GM13976 (cell line): ENCODE measurements at places on chromosomes 5 and 9.

- DNase-seq = no peak
Observed at GRCh38 chr5:177526191-177526590, 9.4 kb upstream of the DDX41 start.

- no peak for DNase-seq
Observed at GRCh38 chr5:111635916-111636570, 121.0 kb downstream of the NREP start.

GRCh38 chr5:14410068-14410393, 171.6 kb upstream of the OTULINL start:
- DNase-seq = no peak

- no peak for DNase-seq
Observed at GRCh38 chr5:16776611-16777251, 159.4 kb downstream of the MYO10 start.

DNA sequence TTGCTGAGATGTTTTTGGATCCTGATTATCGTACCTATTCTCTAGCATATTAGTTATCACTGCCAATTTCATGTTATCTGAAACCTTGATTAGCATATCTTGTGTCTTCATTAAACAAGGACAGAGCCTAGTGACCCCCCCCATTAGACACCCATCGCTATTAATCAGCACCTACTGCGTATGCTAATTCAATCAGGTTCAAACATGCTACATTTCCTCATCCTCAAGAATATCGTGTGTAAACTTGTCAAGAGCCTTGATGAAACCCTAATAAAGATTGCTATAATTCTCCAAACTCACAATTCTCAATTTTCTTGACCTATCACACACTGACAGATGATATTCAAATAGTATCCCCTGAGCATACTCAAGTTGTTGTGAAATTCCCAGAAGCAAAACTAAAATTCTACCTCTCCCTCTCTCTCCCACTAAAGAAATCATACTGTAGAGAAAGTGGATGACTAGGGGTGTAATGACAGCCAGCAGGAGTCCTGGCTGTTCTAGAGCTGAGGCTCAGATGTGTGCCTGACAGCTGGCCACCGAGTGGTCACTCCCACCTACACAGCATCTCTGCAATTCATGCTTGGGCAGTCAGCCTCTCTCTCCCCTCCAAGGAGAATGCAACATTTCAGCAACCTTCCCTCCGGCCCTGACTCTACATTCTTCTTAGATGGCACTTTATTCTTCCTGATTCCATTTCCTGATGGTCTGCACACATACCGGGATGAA, 9.2 kb upstream of the ZNF354A start:
- DNase-seq = no peak

DNA sequence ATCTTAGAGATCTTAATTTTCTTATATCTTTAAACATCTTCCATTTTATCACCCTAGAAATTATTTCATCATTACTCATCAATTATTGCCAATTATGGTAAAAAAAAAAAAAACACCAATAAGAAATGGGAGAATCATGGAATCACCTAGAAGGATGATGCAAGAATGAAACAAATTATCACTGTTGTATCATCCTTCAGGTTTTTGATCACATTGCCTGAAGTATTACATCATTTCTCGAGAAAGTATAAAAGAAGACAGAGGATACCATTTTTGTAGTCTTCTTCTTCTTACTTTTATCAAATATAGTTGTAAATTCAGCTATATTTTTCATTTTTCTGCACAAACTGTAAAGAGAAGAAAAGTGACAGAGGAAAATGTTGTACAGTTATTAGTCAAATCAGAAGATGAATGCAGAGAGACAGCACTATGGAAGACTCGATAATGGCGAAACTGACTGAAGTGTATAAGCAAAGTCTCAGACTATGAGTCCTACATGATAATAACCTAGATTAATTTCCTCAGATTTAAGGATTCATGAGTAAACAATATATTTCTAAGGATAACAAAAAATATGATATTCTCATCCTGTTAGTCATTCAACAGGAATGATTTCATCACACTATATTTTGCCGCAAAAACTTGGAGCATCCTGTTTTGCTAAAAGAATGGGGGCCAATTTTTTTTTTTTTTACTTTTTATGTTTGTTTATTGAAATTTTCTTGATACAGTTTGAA, 5.9 kb upstream of the STC2 start:
- DNase-seq = no peak

- DNase-seq = no peak
Observed at GRCh38 chr5:16901021-16901644, 35.0 kb downstream of the MYO10 start.

DNA sequence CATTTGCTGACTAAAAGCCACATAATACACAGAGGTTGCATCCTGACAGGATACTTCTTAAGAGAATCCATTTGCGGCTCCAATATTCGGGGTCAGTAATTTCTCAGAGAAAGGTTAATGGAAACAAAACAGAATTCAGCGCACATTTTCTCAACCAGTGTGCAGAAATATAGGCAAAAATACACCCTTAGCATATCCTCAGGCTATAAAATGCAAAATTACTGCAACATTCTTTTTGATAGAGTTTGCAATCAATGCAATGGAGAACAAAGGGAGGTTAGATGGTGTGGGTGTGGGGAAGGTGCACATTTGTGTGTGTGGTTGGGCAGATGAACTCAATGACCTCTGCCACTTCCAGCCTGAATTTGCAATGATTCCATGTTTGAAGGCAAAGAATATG, 35.4 kb upstream of the ACO1 start:
- no peak for DNase-seq

DNA sequence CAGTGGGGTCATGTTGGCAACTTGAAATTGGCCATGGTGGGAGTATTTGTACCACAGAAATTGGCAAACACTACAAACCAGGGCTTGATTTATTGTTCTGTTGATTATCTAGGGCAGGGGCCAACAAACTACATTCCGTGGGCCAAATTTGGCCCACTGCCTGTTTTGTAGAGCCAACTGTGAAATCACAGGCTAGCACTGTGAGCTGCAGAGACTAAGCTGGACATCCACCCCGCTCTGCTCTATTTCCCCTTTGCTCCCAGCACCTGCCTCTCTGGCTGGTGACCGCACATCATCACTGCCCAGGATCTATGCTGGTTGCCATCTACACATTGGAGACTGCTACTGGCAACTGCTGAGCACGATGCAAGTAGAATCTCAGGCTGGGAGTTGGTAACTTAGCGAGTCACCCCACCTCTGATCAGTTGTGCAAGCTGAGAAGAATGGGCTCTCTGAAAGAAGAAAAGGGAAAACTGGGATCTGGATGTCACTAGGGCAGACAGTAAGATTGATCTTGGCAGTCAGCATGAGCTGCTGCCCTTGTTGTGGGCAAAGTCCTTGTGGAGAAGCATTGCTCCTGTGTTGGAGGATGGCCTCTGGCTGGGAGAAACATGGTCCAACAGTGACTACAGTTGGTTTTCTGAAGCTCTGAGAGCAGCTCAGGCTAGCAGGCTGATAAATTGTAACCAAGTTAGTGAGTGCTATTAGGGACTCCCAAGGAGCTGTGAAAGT, 144.7 kb upstream of the RAD23B start:
- DNase-seq = no peak

- DNase-seq = no peak
Observed at GRCh38 chr5:60494635-60495034, 205.3 kb downstream of the DEPDC1B start.

DNA sequence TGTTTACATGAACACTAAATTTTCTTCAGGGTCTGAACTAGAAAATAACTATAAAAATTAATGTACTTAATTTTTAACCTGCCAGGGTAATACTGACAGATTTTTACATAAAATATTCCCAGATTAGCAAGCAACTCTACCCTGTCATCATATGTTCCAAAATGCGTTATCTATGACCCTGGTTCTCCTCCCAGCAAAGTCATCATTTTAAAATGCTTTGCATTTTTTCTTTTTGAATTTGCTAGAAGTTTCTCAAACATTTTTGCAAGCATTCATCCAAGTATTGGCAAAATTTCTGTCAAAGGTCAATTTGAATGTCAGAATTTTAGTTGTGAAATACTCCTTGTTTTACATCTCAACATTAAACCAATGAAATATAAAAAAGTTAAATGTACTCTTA, 144.5 kb upstream of the FTMT start:
- no peak for DNase-seq

- DNase-seq = no peak
Observed at GRCh38 chr9:84136119-84136868, 155.7 kb downstream of the RMI1 start.

- peak; percentile 58 for DNase-seq
Observed at GRCh38 chr5:108858959-108859358, 111.3 kb downstream of the FER start.

GRCh38 chr9:104743376-104743985, 4.0 kb upstream of the NIPSNAP3A start:
- DNase-seq = peak; percentile 62

DNA sequence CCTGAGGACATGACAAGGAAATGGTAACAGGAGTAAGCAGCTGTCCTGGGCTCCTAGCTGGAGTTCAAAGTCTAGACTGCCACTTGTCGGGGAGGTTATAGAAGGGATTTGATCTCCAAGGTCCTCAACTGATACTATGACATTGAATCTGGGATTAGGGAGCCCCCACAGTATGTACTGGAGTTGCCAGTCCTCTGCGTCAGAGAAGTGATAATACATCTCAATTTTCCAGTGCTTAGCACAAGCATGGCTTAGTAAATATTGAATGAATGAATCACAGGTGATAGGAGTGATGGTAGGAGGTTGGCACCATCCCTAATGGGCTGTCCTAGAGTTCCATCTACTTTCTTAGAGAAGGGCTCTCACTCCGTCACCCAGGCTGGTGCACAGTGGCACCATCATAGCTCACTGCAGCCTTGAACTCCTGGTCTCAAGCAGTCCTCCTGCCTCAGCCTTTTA, 6.2 kb upstream of the TPM2 start:
- no peak for DNase-seq

DNA sequence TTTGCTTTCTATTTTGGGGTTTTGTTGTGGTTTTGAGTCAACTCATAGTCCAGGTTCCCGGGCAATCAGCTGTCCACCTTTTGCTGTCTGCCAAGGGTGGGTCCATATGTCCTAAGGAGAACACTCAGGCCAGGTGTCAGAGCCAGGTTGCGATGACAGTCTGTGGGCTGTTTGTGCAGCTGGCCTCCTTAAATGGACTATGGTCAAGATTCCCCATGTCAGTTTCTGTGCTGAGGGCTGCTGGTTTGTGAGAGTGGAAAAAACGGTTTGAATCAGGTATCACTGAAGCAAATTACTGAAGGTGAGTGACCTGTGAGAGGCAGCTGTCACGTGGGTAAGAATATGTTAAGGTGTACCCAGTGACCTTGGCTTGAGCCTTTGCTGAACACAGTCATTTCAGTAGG, 33.0 kb downstream of the SNX30 start:
- DNase-seq = no peak

GRCh38 chr5:151363673-151364072, 16.3 kb upstream of the SLC36A2 start:
- DNase-seq = no peak

GRCh38 chr5:162684145-162684544, 616.6 kb downstream of the GABRG2 start:
- no peak for DNase-seq

DNA sequence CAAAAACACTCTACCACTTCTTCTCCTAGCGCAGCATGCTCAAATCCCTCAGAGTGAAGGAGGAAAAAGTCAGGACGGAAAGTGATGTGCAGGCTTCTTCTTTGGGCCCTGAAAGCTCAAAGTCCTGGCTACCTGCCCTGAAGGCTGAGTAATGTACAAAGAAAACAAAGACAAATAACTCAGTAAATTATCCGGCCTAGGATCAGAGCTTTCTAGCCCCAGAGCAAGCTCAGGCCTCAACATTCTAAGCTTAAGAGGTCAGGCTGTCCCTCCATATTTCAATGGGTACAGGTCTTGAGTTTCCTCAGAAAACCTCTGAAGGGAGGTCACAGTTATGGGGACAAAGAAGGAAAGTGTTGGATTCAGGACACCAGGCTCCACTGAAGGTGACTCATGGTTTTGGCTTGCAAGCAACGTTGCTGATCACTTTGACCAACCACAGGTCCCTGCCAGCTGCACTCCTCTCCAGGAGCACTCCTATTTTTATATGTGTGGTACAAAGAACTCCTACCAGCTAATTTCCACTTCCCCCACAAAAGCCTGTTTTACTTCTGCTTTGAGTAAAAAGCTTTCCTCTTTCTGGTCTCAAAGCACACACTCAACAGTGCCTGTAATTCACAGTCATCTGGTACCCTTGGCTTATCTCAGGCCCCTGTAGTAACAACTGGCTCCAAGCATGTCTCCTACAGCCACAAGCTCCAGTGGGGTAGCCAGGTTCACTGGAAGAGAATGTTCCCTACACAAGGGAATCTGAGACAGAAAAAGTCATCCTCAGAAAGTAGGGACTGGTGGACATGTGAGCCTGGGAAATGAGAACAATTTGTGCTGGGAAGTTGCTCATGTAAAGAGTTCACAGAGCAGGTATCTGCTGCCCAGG, 115.7 kb downstream of the UGCG start:
- peak; percentile 54 for DNase-seq

DNA sequence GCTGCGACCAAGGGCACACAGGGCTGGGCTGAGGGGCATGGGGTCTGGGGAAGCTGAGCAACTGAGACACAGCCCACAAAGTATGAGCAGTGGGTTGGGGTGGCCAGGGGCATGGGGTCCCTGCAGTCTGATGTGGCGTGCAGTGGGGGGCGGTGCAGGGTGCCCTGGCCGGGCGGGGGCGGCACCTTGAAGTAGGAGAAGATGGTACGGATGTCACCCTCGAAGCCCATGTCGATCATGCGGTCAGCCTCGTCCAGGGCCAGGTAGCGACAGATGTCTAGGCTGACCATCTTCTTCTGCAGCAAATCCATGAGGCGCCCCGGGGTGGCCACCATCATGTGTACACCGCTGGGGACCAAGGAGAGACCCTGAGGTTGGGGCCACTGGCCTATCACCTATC, 3.3 kb downstream of the DDX41 start:
- DNase-seq = no peak

GRCh38 chr5:65446682-65447081, 35.0 kb downstream of the ADAMTS6 start:
- DNase-seq = no peak

- no peak for DNase-seq
Observed at GRCh38 chr5:168934169-168934568, 355.0 kb upstream of the PANK3 start.

GRCh38 chr5:121949885-121950284, 11.9 kb upstream of the SRFBP1 start:
- DNase-seq = no peak

DNA sequence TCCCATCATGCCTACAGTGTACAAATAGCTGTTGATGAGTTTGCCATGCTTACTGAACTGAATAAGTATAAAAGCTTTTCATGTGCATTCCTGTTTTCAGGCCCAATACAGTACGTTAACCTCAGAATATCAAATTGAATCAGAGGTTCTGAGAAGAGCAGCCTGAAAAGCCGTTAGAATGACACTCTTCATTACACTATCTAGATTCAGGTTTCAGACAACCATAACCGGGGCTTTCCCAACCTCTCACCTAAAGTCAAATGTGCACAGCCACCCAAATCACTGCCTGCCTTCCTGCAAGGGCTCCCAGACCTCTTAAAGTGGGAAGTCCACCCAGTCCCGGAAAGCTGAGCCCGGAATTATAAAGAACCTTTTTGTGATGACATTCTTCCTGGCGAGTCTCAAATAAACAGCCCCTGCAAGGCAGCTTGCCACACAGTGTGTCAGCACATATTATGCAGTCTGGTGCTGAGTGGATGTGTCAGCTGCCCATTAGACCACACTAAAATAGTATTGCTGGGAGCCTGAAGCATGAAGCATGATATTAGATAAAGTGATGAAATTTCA, 245.8 kb downstream of the TLE4 start:
- peak; percentile 33 for DNase-seq
